KG1 (cell line): ENCODE measurements at places on chromosomes 1 and 21.
A peak's percentile ranks its signal among the peaks of the same experiment; 100 is the strongest.

GRCh38 chr21:43873673-43874072 lies 8.7 kb downstream of the AGPAT3 start:
- no peak for DNase-seq

DNA sequence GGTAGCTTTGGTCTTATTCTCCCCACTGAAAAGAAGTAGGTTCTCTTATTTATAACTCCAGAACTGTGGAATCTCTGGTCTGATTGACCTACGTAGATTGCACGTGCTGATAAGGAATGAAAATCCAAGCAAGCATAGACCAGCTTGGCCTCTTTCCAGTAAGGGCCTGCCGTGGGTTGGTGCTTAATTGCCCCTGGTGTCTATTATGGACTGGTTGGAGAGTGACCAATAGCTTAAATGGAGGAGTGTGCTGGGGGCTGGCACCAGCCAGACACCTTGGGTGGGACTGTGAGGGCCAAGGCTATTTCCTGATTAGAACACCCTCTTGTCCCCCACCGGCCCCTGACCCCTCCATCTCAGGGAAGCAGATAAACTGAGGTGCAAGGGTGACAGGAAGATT lies 74.0 kb downstream of the TENT5C start:
- no peak for DNase-seq

GRCh38 chr1:183506561-183506960 lies 34.3 kb downstream of the SMG7 start:
- no peak for DNase-seq

DNA sequence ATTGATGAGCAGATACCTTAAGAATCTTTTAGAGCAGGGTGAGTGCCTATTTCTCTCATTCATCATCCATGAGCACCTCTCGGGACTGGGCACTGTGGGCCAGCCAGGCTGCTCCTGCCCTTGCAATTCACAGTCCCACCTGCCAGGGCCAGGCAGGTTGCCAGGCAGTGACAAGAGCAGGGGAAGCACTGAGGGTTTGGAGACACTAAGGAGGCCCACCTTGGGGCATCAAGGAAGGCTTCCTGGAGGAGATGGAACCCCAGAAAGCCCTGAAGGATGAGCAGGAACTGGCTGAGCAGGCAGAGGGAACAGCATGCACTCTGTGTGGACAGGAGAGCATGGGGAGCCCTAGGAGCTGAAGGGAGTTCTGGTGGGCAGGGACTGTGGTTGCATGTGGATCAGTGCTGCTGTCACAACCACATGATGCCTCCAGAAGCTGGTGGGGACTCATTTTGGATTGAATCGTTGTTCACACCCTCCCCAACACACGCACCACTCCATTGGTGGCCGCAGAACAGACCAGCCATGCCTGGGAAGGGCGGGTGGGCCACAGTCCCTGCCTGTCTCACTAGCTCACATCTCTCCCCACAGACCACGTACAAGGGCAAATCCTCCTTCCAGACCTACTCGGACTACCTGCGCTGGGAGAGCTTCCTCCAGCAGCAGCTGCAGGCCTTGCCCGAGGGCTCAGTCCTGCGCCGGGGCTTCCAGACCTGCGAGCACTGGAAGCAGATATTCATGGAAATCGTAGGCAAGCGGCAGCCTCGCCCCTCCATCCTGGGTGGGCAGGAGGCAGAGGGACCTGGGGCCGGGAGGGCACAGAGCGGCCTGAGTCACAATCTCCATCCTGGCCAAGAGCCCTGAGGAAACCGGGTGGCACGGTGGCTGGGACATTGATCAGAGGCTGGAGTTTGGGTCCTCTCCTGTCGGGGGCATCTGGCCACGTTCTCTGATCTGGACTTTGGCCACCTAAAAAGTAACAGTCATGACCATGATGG lies 55.1 kb downstream of the DISP3 start:
- DNase-seq = no peak

DNA sequence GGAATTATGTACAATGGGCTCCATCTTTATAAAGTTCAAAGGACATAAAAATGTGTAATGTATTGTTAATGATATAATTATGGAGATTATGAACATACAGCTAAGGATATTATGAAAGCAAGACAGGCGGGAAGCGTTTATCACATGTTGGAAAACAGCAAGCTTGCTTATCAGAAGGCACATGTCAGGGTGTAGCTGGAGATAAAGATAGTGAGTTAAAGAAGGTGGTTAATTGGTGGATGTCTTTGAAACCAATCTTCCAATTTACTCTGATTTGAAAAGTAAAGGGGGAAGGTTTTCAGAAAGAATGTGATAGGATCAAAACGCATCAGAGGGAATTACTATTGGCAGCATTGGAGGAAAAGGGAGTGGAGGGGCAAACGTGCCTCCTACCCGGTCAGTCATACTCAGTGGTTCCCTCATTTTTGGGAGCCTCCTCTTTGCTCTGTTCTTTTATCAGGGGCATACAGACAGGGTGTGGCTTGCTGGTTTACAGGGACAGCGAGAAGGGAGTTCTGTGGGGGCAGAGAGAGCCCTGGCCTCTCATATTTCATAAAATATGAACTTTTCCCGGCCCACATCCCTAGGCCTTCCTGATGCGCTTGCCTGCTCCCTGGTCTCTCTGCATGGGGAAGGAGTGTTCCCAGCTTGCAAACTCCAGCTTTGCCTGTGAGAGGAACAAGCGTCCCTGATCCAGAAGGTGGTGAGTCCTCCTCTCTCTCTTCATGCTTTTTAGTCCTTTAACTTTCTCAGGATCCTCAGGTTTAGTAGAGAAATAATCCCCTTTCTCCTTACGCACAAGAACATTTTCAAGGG lies 8.0 kb upstream of the SVBP start:
- no peak for DNase-seq

DNA sequence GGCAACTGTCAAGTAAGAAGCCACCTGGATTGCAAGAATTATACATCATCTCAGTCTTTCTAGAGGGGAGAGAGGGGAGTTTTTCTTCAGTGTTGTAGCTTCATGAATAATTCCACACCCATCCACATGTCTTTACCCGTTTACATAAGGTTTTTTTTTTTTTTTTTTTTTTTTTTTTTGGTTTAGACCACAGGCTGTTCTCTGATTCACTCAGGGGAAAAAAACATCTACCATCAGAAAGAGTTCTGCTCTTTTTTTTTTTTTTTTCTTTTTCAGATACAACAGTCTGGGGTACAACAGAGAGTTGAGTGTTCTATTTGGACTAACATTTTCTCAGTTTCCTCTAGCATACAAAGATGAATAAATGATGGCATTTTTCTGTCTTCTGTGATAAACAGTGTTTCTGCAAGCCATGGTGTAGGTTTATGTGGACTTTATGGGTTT lies 4.9 kb upstream of the KIF14 start:
- no peak for DNase-seq

GRCh38 chr1:43781574-43781973 lies 74.2 kb downstream of the ST3GAL3 start:
- no peak for DNase-seq

DNA sequence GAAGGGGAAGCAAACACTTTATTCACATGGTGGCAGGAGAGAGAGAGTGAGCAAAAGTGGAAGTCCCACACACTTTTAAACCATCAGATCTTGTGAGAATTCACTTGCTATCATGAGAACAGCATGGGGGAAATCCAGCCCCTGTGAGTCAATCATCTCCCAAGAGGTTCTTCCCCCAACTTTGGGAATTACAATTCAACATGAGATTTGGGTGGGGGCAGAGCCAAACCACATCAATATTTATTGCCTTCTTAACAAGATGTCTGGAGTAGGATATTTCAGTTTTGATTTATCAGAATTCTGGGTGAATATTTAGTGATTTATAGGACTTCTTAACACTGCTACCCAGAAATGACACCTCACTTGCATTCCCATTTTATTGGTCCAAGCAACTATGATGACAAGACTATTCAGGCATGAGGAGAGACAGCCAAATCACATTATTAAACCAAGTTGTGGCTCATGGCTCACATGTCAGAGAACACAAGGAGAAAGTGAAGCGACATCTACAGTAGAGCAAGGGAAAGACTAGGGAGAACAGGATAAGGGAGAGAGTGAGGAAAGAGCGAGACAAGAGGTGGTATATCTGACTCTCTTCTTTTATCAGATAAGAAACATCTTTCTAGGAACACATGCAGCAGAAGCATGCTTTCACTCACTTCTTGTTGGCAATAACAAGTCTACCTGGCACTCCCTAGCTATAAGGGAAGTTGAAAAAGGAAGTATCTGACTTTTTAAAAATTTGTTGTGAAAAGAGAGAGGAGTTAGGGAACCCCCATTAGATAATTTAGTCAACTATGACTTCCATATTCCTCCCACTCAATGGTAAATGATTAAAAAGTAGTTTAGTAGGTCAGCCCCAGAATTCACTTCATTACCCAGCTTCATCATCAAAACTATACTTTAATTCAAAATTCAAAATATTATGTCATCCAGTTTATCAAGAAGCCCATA lies 36.6 kb upstream of the PTPRC start:
- no peak for DNase-seq

- DNase-seq = no peak
Observed at GRCh38 chr1:63728611-63729226, 45.1 kb upstream of the ROR1 start.

GRCh38 chr1:30708361-30708728 lies 15.0 kb downstream of the MATN1 start:
- no peak for DNase-seq

GRCh38 chr1:164495905-164496304 lies 63.1 kb upstream of the PBX1 start:
- DNase-seq = no peak

- peak; percentile 71 for DNase-seq
Observed at GRCh38 chr1:44819608-44820327, 11.4 kb downstream of the BTBD19 start.

GRCh38 chr1:156920233-156921052 lies at the start of gene LRRC71:
LRRC71 (plus strand) TSS chr1:156920632; CDS start chr1:156920804, 172 bp downstream.
- DNase-seq = peak; percentile 3
